ENCODE measurements at places on chromosomes 13 and 19.

DNA sequence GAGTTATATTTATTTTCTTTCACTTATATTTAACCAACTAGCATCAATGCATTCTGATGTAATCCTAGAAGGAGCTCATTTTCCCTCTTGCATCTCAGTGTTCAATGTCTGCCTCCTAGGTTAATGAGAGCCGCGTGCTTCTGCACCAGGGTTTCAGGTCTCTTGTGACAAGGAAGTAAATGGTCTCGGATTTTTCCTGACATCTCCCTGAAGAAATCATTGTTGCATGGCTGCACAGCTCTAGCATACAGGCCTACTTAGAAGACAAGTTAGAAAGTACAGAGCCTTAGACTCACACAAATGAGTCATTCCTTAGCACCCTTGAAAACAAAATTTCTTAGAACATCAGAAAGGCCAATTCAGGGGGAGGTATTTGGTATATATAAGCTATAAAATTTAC lies 57.2 kb upstream of the KLF12 start:
- DNase-seq, result no peak

- DNase-seq, result no peak
These were observed 52.9 kb upstream of the GPR12 start for GRCh38 chr13:26813321-26813979.

- no peak for DNase-seq
These were observed 221.7 kb upstream of the SPRY2 start for GRCh38 chr13:80562433-80563156.

DNA sequence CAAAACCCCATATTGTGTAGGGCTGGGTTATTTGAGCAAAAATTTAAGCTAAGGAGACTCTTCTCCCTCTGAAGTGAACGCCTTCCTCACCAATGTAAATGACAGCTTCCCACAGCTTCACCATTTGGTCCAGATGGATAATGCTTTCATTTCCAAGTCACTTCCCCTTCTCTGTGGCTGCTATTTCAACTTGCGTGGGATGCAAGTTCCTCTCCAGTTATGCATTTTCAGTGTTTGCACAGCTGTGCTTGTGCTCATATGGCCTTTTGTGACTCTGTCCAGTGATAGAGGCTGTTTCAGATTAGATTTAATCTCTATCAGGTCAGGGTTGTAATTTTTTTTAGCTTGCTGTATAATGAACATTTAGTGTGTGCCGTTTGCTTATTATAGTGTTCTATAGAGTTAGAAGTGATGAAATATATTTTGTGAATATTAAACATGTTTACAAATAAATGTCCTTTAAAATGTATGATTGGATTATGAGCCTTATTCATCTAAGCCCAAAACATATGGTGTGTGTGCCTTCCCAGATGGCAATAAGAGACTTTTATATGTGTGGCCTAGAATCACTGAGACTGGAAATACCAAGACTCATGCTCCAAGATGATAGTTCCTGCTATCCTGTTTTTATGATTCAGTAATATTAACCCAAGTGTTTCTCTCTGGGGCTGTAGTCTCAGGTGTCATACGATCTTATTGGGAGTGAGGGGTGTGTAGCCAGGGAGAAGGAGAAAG lies 86.6 kb downstream of the TNFRSF19 start:
- peak; percentile 92 for DNase-seq

- DNase-seq, result no peak
These were observed 2189.8 kb upstream of the PCDH20 start for GRCh38 chr13:63605403-63605802.

DNA sequence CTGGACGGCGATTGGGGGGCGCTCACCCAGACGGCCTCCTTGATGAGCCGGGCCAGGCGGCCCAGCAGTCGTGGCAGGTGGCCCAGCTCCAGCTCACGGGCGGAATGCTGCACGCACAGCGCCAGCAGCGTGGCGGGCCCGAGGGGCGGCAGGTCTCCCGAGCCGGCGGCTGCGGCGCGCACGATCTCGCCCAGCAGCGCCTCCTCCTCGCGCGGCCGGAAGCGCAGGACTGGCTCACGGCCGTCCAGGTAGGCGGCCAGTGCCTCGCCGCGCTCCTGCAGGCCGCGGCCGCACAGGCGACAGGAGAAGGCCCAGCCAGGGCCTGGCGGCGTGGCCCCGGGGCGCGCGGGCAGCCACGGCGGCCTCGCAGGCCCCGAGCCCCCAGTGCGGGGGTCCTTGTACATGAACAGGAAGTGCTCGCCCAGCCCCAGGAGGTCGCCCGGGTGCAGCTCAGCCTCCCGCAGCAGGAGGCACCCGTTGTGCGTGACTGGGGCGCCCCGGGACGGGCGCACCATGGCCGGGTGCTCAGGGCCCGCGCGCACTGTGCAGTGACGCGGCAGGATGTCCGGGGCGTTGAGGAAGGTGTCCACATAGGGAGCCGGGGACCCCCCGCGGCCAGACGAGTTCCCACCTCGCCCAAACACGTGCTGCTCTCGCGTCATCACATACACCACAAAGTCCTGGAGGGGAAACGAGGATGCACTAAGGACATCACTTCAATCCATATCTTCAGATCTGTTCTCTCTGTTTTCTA lies 9.6 kb upstream of the MAMSTR start:
- DNase-seq, result no peak

Measured in suppressor macrophage (primary cell).